ENCODE measurements at places on chromosomes 4 and X. TPM values are rescaled to one million over a fixed set of nuclear protein-coding genes. Genes with fewer than 3 reads are reported as not detected.

Gene ADRA2C
- polyA plus RNA-seq = 0.09 TPM

- no peak for DNase-seq
Measured at GRCh38 chr4:76854858-76855257, 43.1 kb downstream of the SOWAHB start.

Gene RTL5
- polyA plus RNA-seq = 1.5 TPM

- no peak for DNase-seq
Measured at GRCh38 chr4:40264995-40265909, 68.4 kb downstream of the RHOH start.

Gene UGT2B11
- polyA plus RNA-seq = not detected
